ENCODE measurements at places on chromosomes 7 and 10.

DNA sequence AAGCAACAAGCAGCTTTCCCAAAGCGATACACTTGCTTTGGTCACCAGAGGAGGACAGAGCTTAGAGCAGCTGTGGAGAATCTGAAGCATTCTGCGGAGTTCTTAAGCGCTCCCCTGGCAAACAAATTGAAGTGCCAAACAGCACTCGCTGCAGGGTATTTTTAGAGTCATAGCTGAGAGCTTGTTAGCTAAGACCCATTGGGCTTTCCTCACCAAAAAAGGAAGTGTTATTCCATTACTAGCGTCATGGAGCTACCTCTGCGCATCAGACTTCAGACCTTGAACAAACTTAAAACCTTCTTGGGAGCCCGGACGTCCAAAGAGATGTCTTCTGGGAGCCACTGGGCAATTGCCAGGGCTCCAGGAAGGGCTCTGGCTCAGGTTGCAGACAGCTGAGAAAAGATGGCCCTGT, 23.2 kb upstream of the BMPR1A start:
- no peak for DNase-seq

DNA sequence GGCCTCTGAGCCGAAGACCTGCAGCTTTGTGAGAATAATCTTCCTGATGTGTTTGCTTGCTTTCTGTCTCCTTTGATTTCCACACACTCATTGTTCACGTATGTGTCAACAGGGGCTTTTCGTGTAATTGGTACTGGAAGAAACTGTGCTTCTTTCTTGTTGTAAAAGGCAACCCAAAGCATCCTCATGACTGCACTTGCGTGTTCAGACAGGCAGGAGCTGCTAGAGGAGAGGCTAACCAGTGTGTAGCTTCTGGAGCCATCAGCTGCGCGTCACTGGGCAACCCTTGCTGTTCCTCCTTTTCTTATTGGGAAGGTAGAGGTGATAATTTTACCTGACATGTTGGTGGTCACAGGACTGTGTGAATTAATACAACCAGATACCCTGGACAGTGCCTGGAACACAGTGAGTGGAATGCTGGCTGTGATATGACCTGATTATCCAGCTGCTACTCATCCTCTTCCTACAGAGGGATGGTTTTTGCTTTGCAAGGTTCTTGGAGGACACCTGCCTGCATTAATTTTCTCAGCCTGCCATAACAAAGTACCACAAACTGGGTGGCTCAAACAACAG, 213.0 kb downstream of the ABCA13 start:
- DNase-seq, result no peak

DNA sequence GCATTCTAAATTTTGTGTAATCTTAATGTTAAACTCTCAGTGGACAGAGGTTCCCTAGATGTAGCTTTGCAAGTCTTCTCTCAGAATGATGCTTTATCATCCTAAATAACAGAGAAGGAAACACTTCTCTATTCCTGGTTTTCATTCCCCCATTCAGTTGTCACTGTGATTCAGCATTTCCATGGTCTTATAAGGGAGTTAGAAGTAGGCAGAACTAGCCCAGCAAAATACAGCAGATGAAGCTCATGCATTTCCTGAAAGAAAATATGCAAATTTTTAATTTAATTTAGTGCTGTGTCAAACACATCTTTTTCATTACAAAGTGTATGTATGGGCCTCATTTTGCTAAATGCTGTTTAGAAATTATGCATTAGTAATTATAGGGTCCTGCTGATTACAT, 70.1 kb downstream of the ITPRID1 start:
- no peak for DNase-seq

DNA sequence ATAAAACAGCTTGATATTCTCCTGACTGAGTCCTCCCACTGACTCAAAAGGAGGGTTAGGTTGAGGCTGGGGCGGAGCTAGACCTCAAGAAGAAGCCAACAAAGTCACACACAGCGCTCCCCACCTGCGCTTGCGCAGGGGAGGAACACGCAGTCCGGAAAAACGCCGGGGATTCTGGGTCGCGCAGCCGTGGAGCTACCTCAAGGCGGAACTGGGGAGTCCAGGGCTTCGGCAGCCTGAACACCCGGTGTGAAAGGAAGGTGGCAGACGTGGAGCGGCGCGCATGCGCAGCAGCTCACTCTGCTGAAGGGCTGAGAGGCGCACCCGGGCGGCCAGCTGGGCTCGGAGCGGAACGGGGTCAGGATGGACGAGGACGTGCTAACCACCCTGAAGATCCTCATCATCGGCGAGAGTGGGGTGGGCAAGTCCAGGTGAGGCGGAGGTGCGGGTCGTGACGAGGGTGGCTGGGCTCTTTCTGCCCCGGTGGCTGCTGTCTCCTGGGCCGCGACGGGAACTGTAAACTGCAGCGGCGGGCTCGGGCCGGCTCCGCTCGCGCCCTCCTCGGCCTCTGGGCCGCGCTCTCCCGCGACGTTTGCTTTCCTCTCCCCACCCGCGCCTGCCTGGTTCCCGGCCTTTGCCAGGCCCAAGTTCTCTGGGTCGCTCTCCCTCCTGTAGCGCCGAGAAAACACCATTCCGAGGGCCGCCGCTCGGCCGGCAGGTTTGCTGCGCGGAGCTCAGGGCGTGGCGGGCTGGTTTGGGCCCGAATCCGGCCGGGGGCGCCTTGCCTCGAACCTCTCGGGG, at the start of gene RAB18:
TSS of gene RAB18 (plus strand) at position 298 of the 801 bp plus-strand sequence. CDS start at position 364, 66 bp downstream.
- DNase-seq, result peak; percentile 92

- DNase-seq, result no peak
Measured at GRCh38 chr10:13871776-13872175, 285.0 kb downstream of the PRPF18 start.

GRCh38 chr7:96614154-96614867, 95.3 kb downstream of the SEM1 start:
- DNase-seq, result no peak
